SW 1271 (cell line): ENCODE measurements at places on chromosomes 16 and 17.

DNA sequence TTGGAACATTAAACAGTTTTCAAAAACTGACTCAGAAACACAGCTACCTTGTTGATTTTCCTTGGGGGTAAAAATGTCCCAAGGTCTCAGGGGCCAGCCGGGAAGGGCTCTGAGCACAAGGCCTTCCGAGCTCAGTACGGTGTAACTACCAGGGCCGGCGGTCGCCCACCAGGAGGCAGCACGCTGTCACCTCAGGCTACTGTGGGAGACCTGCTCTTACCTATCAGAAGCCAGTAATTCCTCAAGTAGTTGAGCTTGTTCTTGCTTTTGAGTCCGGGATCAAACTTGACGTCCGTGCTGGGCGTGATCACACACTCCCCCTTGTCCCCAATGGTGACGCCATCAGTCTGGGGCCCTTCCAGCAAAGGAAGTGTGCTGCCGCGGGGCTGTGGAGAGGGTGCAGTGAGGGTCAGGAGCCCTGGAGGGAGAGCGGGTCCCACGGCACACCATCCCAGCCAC is 43.4 kb upstream of the ICAM2 start:
- DNase-seq = no peak

DNA sequence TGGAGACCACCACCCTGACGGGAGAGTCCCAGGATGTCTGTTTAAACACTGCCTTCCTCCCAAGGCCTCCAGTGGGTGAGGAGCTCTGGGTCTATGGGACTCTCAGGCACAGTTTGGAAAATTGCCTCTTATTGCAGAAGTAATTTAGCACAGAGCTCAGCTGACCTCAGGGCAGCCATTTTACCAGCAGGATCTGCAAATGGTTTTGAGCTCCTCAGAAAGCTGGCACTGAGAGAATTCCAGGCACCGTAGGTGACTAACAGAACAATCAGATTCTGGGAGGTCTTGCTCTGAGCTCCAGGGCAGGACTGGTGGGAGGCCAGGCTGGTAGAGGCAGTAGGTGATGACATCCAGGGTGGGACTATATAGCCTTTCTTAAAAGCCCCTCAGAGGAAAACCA is 17.3 kb upstream of the C16orf74 start:
- no peak for DNase-seq

GRCh38 chr16:9007177-9007794 is 43.6 kb upstream of the USP7 start:
- no peak for DNase-seq

- no peak for DNase-seq
These were observed 62.1 kb upstream of the TNRC6A start for GRCh38 chr16:24667244-24667764.

GRCh38 chr17:31254654-31255053 is 42.4 kb downstream of the OMG start:
- DNase-seq = no peak

DNA sequence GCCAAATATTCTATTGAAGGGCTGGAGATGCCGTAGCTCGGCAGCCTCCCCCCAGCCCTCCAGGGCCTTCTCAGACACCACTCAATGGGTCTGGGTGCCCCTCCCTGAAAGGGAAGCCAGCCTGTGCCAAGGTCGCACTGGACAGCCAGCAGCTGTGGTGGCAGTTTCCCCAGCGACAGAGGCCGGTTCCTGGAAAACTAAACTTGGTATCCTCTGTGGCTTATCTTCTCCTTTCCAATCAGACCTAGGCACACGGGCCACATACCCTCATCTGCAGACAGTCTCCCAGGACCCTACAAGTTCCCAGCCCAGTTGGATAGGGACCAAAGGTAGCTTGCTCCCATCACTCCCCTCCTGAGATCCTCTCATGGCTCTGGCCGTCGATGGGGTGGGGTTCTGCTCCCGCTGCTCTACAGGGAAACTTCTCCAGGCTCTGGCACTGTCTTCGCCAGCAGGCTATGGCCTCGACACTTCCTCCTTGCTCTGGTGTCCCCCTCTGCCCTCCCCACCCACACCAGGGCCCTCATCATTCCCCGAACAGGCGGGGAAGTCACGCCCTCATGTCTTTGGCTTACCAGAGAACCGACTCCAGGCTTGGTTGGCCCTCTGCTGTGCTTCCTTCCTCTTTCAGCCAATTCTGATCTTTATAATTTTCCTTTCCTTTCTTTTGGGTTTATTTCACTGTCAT is 18.3 kb upstream of the IL21R start:
- no peak for DNase-seq

DNA sequence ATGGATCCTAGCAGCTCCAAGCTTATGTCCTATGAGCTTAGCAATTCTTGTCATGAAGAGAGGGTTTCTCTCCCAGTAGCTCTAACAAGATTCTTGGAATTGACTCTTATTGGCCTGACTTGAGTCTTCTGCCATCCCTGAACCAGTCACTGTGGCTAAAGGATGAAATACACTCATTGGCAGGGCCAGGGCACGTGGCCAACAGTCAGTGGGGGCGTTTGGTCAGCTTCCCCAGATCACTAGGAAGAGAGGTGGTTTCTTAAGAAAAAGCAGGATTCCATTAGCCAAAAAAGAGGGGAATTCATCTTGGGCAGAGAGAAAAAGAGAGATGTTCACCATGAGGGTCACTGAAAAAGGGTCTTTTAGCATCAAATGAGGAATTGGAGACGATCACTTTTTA is 363.2 kb downstream of the SNX29 start:
- DNase-seq = no peak

- DNase-seq = no peak
These were observed 10.5 kb downstream of the PRKCA start for GRCh38 chr17:66312912-66313311.

DNA sequence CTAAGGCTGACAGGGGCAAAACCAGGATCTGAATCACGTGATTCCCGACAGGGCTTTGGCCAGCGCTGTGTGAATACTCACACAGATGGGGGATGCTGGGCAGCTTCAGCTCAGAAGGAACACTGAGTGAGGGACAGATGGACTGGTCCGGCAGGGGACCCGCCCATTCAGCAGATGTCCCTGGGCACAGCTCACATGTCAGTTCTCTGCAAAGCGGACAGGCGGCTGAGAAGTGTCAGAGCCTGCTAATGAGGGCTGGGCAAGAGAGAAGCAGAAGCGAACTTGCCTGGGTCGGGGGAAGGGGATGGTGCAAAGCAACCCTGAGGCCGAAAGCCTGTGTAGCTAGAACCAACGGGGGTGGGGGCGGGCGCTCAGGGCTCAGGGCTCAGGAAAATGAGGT is 11.9 kb upstream of the GLIS2 start:
- no peak for DNase-seq
